ENCODE measurements at places on chromosomes 3 and 15.
A peak's percentile ranks its signal among the peaks of the same experiment; 100 is the strongest.

DNA sequence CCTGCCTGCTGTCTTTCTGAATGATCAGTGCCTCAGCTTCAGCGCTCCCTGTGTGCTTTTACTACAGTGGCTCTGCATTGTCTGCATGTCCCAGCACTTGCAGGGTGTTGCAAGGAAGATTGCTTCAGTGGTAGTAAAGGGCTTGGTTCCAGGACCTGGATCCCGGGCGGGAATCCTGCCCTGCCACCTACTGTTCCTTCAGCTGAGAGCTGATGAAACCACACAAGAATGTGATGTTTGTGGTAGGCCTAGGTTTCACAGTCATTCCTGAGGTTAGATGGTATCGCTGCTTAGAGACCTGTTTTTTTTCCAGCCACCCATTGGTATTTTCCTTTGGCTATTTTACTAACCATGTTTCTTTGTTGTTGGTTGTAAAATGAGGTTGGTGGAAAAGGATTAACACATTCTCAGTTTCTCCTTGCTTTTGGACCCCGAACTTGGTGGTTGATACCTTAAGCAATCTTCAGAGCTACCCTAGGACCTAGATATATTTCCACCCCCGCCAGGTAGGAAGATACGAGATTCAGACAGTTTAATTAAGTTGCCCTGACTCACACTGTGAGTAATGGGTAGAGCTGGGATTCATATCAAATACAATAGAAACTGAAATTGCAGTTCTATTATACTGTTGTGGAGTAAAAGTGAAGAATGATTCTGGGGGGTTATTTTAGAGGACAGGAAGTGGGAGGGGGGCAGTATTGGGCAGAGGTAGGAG lies 11.4 kb downstream of the GPR87 start:
- no peaks in the 10 kb centered on the region for H3K27me3 ChIP-seq
- no peak overlapping the region for H3K4me3 ChIP-seq
- H3K4me1 ChIP-seq = no peaks in the 10 kb centered on the region
- no peaks in the 10 kb centered on the region for H3K36me3 ChIP-seq

DNA sequence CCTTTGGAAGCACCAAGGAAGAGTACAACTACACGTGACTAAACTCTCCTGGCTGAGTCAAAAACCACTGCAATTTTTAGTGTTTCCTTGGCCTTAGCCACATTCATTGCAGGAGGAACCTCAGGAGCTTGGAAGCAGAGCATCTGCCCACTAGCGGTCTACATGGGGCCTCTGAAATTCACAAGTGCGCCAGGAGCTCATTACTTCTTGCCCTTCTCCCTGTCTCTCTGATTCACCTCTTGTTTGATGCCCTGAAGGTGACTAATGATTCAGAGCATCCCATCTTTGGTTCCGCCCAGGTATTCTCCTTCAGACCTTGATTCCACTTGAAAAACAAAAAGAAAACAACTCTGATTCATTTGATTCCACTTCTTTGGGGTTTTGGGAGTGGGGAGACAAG lies 201.1 kb upstream of the LPP start:
- no peak overlapping the region for H3K4me3 ChIP-seq
- H3K4me1 ChIP-seq = peaks cover 73% of the 10 kb centered on the region

DNA sequence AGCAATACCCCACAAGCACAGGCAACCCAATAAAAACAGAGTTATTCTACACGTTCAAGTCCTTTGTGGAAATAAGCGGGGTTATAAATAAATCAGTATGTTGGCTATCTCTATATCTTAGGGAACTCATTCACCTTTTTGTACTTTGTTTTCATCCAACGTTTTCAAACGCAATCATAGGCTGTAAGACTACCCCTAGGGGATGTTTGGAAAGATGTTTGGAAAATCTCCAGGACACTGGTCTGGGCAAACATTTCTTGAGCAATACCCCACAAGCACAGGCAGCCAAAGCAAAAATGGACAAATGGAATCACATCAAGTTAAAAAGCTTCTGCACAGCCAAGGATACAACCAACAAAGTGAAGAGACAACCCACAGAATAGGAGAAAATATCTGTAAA lies 70.1 kb downstream of the CLDN11 start:
- H3K4me1 ChIP-seq = no peaks in the 10 kb centered on the region
- H3K4me3 ChIP-seq = no peak overlapping the region
- DNase-seq = no peak
- peaks cover 36% of the 10 kb centered on the region for H3K27me3 ChIP-seq

DNA sequence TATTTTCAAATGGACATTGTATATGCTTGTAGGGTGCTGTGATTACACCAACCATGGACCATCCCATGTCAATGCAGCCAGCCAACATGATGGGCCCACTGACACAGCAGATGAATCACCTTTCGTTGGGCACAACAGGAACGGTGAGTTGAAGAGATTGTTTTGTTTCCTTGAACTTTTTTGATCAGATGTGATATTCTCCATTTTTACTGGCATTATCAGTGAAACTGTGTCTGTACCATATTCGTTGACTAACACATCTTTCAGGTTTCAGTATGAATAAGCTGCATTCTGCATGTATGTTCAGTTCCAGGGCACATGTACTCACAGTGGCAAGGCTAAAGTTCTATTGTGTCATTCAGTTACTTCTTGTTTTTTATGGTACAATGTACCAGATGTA lies 655.2 kb downstream of the RBMS3 start:
- peaks cover 10% of the 10 kb centered on the region for H3K27me3 ChIP-seq
- no peaks in the 10 kb centered on the region for H3K4me1 ChIP-seq
- DNase-seq = no peak
- H3K4me3 ChIP-seq = no peak overlapping the region

GRCh38 chr3:80806673-80807072 lies 954.8 kb downstream of the GBE1 start:
- no peaks in the 10 kb centered on the region for H3K36me3 ChIP-seq
- H3K4me3 ChIP-seq = no peak overlapping the region
- DNase-seq = no peak
- no peaks in the 10 kb centered on the region for H3K27me3 ChIP-seq
- H3K27ac ChIP-seq = no peak overlapping the region

- no peak overlapping the region for H3K4me3 ChIP-seq
- no peak overlapping the region for H3K27ac ChIP-seq
- peaks cover 86% of the 10 kb centered on the region for H3K27me3 ChIP-seq
- H3K4me1 ChIP-seq = peaks cover 8% of the 10 kb centered on the region
- H3K36me3 ChIP-seq = peaks cover 9% of the 10 kb centered on the region
Measured at GRCh38 chr15:59998305-59998949, 5.7 kb upstream of the FOXB1 start.

- DNase-seq = no peak
- H3K27me3 ChIP-seq = no peaks in the 10 kb centered on the region
- no peak overlapping the region for H3K27ac ChIP-seq
- H3K4me1 ChIP-seq = peaks cover 4% of the 10 kb centered on the region
- H3K36me3 ChIP-seq = peaks cover 81% of the 10 kb centered on the region
Measured at GRCh38 chr3:12574661-12575060, 17.8 kb downstream of the MKRN2 start.

- H3K4me3 ChIP-seq = no peak overlapping the region
- H3K27ac ChIP-seq = no peak overlapping the region
- H3K27me3 ChIP-seq = no peaks in the 10 kb centered on the region
- peaks cover 4% of the 10 kb centered on the region for H3K36me3 ChIP-seq
- H3K4me1 ChIP-seq = peaks cover 39% of the 10 kb centered on the region
Measured at GRCh38 chr15:97962263-97962662, 1.8 kb downstream of the ARRDC4 start.

GRCh38 chr3:14491396-14492190 lies 48.5 kb downstream of the GRIP2 start:
- peak overlapping the region; percentile 62 for H3K27ac ChIP-seq
- no peak overlapping the region for H3K4me3 ChIP-seq
- H3K4me1 ChIP-seq = no peaks in the 10 kb centered on the region
- no peaks in the 10 kb centered on the region for H3K27me3 ChIP-seq

GRCh38 chr3:197234947-197235914 lies 63.2 kb downstream of the DLG1 start:
- H3K27ac ChIP-seq = no peak overlapping the region
- DNase-seq = no peak
- peaks cover 24% of the 10 kb centered on the region for H3K36me3 ChIP-seq

DNA sequence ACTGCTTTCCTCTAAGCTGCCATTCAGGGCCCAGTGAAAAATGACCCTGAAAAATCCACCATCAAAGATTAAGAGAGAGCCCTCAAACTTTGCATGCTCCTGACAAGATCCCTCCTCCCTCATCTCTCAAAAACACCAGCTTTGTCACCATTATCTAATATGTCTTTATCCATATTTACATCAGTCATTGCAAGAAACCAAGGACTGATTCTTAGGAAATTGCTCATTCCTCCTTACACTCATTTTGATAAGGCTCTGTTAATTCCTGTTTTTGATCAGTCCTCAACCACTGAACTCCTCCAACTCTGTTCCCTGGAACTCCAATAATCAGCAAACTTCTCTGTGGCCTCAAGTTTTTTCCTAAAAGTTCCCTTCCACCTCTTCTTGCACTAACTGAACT lies 51.8 kb downstream of the CD200 start:
- H3K4me3 ChIP-seq = no peak overlapping the region
- peak overlapping the region; percentile 52 for H3K27ac ChIP-seq
- peaks cover 39% of the 10 kb centered on the region for H3K4me1 ChIP-seq
- peaks cover 6% of the 10 kb centered on the region for H3K36me3 ChIP-seq

- peaks cover 6% of the 10 kb centered on the region for H3K27me3 ChIP-seq
- no peak for DNase-seq
- H3K27ac ChIP-seq = no peak overlapping the region
- H3K4me3 ChIP-seq = no peak overlapping the region
Measured at GRCh38 chr3:131224886-131225550, 156.6 kb upstream of the NUDT16 start.

DNA sequence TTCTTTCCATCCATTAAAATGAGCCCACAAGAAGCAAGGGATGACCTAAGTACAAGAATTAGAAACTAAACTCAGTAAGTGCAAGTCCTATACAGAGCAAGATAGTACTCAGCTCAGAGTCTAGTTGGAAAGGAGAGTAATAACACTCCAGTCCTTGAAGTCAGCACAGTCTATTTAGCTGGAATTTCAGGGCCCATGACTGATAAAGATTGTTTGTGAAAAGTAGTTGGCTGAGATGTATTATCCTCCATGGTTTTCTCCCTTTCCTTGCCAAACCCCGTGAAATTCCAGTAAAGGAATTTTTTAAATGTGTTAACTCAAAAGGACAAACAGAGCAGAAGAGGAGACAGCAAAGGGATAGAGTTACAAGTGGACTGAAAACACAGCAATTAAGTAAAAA lies 127.2 kb upstream of the STT3B start:
- H3K27me3 ChIP-seq = peaks cover 14% of the 10 kb centered on the region
- no peak overlapping the region for H3K4me3 ChIP-seq
- no peaks in the 10 kb centered on the region for H3K36me3 ChIP-seq
- H3K27ac ChIP-seq = no peak overlapping the region
- no peak for DNase-seq

DNA sequence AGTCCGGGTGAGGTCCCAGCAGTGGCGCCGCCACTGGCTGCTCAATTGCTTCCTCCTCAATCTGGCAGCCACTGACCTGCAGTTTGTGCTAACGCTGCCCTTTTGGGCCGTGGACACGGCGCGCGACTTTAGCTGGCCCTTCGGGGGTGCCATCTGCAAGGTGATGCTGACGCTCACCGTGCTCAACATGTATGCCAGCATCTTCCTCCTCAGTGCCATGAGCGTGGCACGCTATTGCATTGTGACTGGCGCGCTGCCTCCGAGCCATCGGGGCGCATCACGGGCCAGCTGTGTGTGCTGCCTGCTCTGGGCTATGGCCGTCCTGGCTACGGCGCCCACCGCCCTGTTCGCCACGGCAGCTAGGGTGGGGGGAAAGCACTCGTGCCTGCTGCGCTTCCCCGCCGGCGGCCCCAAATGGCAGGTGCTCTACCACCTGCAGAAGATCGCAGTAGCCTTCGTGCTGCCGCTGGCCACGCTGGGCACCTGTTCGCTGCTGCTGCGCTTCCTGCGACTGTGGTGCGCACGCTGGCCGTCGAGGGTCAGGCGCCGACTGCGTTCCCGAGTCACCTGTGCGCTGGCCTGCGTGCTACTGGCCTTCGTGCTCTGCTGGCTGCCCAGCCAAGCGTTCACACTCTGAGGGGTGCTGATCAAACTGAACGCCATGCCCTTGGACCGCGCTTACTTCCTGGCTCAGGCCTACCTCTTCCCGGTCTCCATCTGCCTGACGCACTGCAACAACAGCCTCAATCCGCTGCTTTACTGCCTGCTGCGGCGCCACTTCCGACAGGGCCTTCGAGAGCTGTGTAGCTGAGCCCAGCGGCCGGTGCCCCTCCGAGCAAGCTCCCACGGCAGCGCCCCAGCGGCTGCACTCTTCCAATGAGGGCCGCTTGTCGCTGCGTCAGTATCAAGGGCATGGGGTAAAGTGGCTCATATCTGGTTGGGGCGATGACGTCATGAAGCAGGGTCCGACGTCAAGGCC lies 20.3 kb upstream of the ADAMTS7 start:
- H3K4me3 ChIP-seq = peak overlapping the region; percentile 85
- H3K4me1 ChIP-seq = peaks cover 21% of the 10 kb centered on the region
- peaks cover 29% of the 10 kb centered on the region for H3K27me3 ChIP-seq
- peak overlapping the region; percentile 78 for H3K27ac ChIP-seq

- H3K4me3 ChIP-seq = no peak overlapping the region
- no peaks in the 10 kb centered on the region for H3K4me1 ChIP-seq
- H3K27me3 ChIP-seq = no peaks in the 10 kb centered on the region
- H3K27ac ChIP-seq = no peak overlapping the region
Measured at GRCh38 chr3:169501777-169502320, 161.7 kb downstream of the MECOM start.

DNA sequence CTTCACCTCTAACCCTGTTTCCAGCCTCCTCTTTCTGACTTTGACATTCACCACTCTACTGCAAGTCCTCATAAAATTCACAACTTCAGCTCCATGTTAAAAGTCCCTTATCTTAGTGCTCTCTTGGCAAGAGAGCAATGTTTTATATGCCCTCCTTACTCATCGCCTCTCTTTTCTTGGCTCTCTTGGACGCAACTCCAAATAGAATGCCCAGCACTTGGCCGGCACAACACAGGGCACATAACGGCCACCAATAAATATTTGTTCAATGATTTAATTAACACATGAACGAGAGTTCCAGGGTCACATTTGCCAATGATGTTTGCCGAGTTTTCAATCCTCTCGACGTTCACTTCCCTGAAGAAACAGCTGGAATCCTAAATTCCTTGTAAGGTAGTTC lies 401.4 kb downstream of the ROBO1 start:
- no peak for DNase-seq
- no peak overlapping the region for H3K4me3 ChIP-seq
- no peaks in the 10 kb centered on the region for H3K4me1 ChIP-seq
- no peaks in the 10 kb centered on the region for H3K36me3 ChIP-seq

DNA sequence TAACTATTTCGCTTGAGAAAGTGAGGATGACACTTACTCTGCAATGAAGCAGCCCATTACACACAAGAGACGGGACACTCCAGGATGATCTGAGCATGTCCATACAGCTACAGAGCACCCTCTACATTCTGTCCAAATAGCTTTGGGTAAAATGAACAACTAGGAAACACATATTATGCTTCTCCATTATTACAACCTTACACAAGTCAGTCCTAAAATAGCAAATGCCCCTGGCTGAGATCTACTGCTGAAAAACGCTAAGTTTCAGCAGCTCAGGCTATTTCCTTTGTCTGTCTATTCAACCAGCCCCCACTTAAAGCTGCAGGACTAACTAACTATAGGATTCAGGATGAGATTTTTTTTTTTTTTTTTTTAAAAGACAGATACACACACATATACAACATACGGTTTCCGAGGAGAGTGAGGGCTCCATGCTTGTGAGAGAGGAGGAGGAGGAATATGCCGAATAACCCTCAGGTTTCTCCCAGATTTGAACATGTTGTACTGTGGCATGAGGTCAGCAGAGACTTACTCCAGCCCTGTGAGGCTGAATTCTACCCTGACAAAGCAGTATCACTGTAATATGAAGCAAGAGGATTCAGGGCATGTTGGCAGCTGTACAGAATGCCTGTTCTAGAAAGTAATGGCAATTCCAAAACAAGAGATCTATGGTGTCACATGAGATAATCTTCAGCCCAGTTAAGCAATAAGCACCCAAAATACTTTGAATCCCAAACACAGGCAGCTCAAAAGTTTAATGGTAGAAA lies 117.3 kb upstream of the PLXND1 start:
- no peaks in the 10 kb centered on the region for H3K27me3 ChIP-seq
- no peaks in the 10 kb centered on the region for H3K36me3 ChIP-seq
- DNase-seq = no peak
